ENCODE measurements at places on chromosomes 5 and 9. TPM values are rescaled to one million over a fixed set of nuclear protein-coding genes. Genes with fewer than 3 reads are reported as not detected.

Gene SARDH
- 6.7 TPM for total RNA-seq

Gene SPINK7
- not detected for total RNA-seq

Gene MYOZ3
- total RNA-seq: 0.26 TPM

Gene LECT2
- total RNA-seq: not detected

Gene C9
- total RNA-seq: not detected

Data from epithelial cell of alveolus of lung (primary cell).